Endothelial cell (in vitro differentiated cells): ENCODE measurements at places on chromosomes 3 and 15. TPM values are rescaled to one million over a fixed set of nuclear protein-coding genes. Genes with fewer than 3 reads are reported as not detected.

DNA sequence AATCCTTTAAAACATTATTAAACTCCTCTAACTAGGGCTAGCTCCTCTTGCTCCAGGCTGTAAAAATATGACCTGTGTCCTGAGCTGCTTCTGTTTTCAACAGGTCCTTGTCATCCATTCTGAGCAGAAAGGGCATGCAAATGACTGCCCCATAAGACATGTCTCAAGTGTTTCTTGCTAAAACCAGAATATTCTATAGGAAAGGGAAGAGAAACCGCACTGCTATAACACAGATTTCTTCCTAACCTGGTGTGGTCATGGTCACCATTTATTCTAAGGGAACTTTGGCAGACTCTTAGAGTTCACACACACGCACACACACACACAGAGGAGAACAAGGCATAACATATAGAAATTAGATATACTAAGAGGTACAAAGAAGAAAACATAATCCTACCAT lies 34.2 kb upstream of the B3GNT5 start:
- no peaks in the 10 kb centered on the region for H3K36me3 ChIP-seq
- peaks cover 4% of the 10 kb centered on the region for H3K27me3 ChIP-seq
- H3K4me3 ChIP-seq = no peak overlapping the region
- no peak for DNase-seq
- no peak overlapping the region for H3K27ac ChIP-seq

- DNase-seq = peak; percentile 56
- peak overlapping the region; percentile 4 for H3K27ac ChIP-seq
- peaks cover 5% of the 10 kb centered on the region for H3K27me3 ChIP-seq
Measured at GRCh38 chr15:73305331-73306211, 63.2 kb downstream of the HCN4 start.

GRCh38 chr3:8982509-8982908 lies 19.2 kb upstream of the RAD18 start:
- peaks cover 7% of the 10 kb centered on the region for H3K4me1 ChIP-seq
- H3K27me3 ChIP-seq = peaks cover 3% of the 10 kb centered on the region
- no peak overlapping the region for H3K27ac ChIP-seq
- no peak for DNase-seq

The HEXA gene
- 123 TPM for total RNA-seq

The GPR171 gene
- total RNA-seq = not detected
